ENCODE measurements at places on chromosomes 4 and X.

DNA sequence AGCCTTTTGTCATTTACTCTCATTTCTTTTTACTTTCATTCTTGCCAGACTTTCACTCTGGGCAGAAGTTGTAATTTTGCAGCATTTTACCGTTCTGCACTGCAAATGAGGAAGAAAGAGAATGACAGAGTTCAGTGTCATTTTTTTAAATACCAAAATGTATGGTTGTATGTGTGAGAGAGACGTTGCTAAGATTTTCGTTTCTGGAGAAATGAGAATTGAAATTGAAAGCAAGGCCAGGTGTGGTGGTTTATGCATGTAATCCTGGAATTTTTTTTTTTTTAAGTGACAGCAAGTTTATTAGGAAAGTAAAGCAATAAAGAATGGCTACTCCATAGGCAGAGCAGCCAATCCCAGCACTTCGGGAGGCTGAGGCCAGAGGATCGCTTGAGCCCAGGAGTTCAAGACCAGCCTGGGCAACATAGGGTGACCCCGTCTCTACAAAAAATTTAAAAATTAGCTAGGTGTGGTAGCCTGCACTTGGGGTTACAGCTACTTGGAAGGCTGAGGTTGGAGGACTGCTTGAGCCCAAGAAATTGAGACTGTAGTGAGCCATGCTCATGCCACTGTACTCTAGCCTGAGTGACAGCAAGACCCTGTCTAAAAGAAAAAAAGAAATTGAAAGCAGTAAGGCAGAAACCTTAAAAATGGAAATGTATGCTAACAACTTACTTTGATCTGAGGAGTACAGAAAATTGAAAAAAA is 12.9 kb downstream of the DCK start:
- no peak for DNase-seq

DNA sequence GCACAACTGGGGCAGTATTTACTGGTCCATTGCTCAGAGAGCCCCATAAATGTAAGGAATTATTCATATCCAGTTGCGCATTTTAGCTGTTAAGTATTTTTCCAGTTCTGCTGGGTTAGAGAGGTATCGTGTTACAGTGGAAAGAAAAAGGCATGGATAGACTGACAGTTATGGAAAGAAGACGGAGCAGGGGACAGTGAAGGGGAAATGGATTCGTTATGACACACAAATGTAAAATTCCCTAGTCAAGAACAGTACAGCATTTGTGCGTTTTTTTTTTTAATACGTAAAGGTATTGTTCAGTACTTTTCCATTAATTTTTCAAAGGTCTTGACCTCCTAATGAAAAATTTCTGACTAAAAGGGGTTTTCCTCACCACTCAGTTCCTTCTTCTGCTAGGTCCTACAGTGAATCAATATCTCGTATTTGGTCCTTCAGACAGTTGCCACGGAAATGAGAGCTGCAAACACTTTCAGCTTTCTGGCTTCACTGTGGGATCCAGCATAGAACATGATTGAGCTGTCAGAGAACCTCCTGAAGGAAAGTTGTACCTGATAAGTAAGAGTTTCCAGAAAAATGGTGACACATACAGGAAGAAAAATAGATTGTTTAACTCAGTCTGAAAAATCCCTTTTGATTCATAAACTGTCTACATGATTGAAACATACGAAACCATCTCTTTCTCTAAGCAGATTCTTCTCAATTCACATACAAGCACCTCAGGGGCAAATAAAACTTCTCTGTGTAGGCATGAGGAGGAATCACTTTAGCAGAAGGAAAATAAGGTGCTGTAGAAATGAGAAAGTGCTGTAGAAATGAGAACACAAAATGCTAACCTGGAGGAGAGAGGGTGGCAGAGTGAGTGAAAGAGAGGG is 21.8 kb upstream of the BBS12 start:
- DNase-seq: peak; percentile 59

- no peak for DNase-seq
These were observed 54.6 kb downstream of the AMOT start for GRCh38 chrX:112786076-112786475.

- no peak for DNase-seq
These were observed 178.7 kb downstream of the DCTD start for GRCh38 chr4:182738283-182739047.

DNA sequence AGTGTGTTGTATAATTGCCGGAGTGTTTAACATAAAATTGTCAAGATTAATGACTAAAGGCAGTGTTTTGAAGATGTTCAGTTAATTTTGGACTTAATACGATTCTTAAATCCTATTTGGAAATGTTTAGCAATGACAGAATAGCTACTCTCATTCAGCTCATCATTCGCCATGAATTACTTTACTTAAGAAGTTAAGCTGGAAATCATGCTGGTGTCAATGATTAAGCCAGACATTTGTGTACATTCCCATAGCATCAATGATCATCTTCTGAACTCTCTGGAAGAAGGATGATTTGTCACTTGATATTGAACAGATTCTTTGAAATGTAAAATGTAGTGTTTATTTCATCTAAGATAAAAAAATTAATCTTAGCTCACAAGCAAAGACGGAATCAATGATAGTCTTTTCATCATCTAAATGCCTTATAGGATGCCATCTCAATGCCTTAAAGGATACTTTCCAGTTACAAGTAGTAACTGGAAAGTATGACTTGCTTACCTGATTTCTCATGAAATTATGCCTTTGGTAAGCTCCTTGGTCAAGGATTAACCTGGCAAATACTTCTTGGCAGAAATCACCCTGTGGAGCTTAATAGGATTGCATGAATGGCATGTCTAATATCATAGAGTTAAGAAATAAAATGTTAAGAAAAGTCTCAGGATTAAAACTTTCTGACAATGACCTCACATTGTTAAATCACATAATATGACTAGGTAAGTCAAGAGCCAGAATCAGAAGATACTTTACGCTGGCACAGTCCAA is 515.5 kb upstream of the AGA start:
- DNase-seq: no peak

DNA sequence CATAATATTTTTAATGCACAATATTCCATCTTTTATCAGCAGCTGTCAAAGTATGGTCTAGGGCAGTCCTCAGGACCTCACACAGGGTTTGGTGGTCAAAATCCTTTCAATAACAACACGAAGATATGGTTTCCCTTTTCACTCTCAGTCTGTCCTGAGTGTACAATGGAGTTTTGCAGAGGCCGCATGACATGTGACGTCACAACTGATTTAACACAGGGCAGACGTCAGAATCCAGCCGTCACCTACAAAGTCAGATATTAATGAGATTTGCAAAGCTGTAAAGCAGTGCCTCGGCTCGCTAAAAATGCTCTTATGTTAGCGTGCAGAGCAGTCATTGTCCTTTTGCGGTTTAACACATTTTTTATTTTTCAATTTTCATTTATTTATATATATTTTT is 12.5 kb downstream of the ABLIM2 start:
- no peak for DNase-seq

GRCh38 chrX:110022599-110023448 is 19.9 kb downstream of the TMEM164 start:
- DNase-seq: no peak

- DNase-seq: no peak
These were observed 156.0 kb upstream of the BCOR start for GRCh38 chrX:40253771-40254170.

GRCh38 chr4:59712470-59712869 is 1487.7 kb upstream of the ADGRL3 start:
- no peak for DNase-seq

DNA sequence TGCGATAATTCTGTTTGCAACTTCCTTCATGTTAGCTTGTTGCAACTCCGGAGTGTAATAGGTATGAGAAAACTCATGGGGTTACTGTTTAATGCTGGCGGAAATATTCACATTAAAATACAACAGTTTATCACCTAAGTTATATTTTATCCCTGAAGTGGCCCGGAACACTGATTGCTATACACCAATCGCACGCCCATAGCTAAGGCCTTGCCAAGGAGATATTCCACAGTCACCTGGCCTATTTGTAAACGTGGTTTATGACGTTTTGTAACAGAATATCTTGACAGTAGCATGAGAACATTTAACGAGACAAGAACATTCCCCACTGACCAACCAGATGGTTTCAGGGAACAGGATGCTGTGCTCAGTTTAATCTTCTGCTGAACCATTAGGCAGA is 23.2 kb upstream of the FAM90A26 start:
- DNase-seq: no peak

DNA sequence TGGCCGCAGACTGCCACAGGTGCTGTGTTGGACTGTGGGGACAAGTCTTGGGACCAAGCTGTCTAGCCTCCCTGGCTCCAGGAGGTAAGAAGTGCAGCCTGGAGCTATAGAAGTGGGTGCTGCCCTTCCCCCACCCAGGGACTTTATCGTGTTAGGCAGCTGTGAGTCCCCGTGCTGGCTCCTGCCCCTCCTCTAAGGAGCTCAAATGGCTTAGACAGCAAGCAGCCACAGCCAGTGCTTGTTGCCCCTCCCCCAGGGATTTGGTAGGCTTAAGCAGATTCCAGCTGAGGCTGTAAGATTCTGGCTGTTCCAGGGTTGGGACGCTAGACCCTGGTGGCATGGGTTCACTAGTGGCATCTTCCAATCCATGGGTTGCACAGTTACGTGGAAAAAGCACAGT is 979.4 kb upstream of the PCDH10 start:
- DNase-seq: no peak

DNA sequence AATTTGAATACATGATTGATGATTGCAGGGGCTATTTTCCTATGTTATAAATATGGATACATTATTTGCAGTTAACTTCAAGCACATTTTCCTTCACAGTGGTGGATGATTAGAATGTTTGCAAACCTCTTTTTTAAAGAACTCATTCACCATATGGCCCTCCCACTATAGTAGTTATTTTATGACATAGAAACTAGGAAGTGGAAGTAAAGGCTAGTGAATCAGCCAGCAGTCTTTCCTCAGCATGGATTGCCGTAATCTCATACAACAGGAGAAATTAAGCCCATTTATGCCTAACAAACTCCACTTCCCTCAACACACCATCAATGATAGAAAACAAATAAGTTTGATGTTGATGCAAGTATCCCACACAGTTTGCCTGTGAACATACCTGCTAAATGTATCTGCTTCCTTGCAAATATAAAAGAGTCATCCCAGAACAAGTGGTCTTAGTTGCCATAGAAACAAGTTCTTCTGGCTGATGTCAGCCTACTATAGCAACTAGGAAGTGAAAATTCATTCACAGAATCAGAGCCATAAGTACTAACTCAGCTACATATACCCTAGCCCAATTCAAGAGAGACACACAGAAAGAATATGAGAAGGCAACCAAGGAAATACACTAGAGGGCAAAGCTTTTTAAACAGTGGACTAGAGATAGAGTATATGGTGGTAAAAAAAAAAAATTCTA is 100.9 kb upstream of the RADX start:
- no peak for DNase-seq

DNA sequence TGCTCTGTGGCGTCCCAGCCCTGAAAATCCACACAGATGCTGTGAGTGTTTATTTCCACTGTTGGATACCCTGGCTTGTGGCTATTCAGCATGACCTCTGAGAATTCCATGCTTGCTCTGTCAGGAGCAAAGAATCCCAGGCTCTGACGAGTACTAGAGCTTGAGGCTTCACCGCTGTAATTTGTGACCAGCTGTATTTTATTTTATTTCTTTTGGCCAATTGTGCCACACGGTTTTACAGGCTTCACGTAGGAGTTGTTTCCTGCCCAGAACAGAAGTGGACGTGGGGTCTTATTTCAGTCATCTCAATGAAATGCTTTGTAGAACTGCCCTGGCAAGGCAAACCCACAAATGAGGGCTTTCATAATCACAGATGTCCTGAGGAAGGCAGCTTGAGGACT is 69.4 kb upstream of the CLDN34 start:
- no peak for DNase-seq

- DNase-seq: no peak
These were observed 17.8 kb downstream of the TBC1D1 start for GRCh38 chr4:37908488-37909331.

GRCh38 chr4:78423790-78424189 is 127.8 kb upstream of the ANXA3 start:
- DNase-seq: no peak

DNA sequence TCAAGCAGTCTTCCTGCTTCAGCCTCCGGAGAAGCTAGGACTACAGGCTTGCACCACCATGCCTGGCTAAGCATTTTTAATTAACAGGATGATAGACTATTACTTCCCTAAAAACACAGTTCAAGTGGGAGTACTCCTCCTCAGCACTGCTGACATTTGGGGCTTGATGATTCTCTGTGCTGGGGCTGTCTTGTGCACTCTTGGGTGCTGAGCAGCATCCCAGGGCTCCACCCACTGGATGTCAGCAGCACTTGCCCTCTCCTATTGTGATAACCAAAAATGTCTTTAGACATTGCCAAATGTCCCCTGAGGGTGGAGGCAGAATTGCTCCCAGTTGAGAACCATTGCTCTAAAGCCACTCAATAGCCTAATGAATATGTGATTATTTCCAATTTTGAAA is 60.4 kb downstream of the CLCN4 start:
- DNase-seq: no peak

DNA sequence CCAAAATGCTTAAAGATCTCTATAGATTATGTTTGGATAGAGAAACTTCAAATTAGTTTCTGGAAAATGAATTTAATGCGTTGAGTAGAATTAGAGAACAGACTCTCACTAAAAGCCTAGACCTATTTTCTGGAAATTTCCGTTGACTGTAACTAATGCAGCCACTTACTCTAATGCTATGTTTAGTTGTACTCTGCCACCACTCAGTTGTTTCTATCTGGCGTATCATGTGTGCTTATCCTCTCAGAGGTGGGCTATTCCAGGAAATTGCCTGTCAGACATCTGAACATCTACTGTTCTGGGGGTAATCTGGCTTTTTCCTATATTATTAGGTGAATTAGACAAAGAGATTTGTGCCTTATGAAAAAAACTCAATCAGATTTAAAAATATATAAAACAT is 347.1 kb upstream of the FSTL5 start:
- DNase-seq: no peak

DNA sequence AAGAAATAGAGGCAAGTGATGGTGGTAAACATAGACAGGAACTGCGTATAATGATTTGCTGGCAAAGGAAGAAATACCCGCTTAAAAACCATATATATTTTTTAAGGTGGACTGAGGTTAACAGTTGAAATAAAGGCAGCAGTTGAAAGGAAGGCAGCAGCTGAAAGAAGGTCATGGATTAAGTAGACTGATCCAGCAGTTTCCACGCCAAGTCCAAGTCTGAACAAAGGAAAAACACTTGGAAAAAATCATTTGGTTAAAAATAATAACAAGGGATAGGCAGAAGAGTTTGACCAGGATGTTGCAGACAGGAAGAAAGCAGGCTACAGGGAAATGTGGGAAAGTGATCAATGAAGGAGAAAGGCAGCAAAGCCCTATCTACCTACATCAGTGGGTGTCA is 93.6 kb downstream of the AMELX start:
- DNase-seq: no peak

GRCh38 chr4:173883821-173884220 is 353.8 kb upstream of the HAND2 start:
- no peak for DNase-seq

GRCh38 chrX:9062641-9063040 is 28.7 kb upstream of the FAM9B start:
- no peak for DNase-seq

DNA sequence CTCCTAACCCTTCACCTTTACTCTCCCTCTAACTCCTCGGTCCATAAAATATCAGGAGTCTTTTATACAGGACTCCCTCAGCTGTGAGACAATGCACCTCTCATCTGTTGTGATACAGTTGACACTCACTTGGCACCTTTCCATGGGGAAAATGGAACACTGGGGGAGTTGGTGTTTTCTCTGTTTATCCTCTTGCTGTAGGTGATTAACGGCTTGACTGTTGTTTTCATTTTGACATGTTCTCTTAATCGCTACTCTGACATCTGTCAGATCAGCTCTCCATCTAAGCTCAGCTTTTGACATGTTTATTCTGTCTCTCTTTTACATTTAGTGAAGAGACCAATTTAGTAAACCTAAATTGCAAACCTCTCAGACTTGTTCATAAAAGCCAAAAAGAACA is 604.8 kb downstream of the TRAM1L1 start:
- no peak for DNase-seq

Data from activated CD4-positive, alpha-beta T cell treated with anti-CD3 and anti-CD28 coated beads, Interleukin-2, amount 50 U/mL, for 48 hours (primary cell).